ENCODE measurements at places on chromosomes 7 and 10.
A peak's percentile ranks its signal among the peaks of the same experiment; 100 is the strongest.

DNA sequence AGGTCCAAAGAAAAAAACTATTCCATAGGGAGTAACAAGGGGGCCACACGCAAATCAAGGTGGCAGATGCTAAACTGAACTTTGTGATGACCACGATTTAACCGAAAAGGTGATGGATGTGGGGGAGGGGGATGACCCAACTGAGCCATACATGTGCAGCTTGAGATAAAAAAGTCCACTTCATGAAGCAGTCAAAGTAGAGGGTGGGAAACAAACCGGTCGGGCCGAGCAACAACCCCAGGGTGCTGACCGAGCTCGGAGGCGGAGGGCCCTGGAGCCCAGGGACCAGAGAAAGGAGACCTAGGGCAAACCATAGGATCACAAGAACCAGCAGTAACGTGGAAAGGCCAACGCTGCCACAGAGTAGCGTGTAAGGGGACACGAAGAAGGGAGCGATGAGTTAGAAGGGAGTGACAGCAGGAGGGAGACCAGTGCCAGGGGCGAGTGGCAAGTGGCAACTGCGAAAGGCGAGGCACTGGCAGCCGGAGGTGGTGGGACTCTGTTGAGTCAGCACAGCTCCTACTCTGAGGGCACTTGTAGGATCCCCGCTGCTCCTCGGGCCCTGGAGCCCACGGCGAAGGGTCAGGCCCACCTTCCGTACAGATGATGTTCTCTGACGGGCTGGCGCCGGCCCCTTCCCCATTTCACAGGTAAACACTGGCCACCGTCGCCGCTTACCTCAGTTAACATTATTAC lies 540 bp downstream of the SNX13 start:
- DNase-seq = peak; percentile 50

DNA sequence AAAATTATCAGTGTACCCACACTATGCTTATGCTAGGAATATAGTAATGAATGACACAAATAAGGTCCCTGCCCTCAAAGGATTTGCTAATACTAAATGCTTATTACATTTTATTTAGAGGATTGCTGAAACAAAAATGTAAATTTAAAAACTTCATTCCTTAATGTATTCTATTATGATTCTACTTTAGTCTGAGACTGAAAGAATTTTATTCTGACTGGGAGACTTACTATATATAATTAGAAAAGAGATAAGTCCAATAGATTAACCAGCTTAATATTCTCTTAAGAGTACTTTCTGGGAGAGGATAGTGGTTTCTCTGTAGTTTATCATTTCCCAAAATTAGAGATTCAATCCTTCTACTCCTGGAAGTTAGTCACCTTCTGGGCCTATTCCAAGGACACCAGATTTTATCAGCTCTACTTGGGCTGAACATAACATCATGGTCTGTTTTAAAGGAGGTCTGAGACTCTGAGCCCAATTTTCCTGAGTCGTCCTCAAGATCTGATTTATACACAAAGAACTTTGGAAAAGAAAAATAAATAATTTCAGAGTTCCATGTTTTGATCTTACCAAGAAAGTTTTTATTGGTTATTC lies 41.1 kb downstream of the ASZ1 start:
- no peak for DNase-seq

DNA sequence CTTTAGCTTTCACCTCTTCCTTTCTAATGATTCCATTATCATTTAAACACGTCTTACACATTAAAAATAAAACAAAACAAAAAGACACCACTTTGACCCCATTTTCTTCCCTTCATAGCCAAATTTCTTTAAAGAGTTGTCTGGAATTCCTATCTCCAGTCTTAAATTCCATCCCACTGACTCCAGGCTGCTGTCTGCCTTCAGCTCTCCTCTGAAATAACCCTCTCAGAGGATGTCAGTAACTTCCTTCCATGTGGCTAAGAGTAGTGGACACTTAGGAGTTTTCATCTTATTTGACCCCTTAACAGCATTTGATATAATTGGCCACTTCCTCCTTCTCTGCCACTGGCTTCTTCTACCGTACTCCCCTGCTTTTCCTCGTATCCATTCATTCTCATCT lies 69.6 kb upstream of the MKX start:
- no peak for DNase-seq

DNA sequence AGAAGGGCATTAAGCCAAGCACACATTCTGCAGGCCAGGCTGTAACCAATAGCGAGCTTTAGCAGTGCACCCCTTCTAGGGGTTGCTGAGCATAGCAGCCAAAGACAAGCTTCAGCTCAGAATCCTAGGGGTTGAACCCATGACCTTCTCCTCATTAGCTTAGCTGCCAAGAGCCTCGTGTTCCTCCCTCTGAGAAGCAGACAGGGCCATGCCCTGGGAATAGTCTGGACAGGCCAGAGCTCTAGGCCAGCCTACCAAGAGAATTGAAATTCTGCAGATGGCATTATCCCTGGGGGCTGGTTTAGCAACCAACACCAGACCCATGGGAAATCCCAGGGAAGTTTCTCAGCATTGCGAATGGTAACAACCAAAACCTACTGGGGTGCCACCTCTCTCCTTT lies 77.2 kb downstream of the PLXNA4 start:
- no peak for DNase-seq

DNA sequence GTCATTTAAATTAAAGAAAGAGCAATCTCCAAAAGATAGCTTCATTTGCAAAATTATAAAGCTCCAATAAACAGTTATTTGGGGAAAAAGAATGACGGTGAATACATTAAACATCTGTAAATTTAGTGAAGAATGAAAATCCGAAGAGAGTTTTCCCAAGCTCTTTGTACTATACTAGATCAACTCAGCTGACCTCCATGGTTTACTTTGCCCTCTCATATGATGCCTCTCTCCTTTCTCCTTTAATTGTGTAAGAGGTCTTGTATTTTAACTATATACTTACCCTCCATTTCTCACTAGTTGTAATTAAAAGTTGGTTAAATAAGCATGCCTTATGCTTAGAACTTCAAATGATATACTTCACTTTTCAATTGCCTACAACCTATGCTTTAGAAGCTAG lies 125.8 kb downstream of the CACNA2D1 start:
- DNase-seq = no peak

- DNase-seq = no peak
Measured at GRCh38 chr7:151744656-151745638, 132.0 kb downstream of the PRKAG2 start.

DNA sequence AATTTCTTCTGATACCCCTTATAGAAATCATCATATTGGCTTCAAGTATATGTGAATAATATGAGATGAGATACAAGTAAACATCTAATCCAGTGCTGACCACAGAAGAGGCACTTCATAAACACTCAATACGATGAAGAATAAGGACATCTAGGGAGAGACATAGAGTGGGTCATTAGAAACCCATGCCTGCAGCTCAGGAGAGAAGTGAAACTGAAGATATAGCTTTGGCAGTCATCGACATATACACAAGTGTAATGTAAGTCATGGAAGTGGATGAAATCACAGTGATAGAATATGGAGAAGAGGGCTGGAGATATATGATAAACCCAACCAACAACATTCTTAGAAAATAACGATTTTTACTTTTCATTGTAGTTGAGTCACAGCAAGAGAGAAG lies 665.0 kb downstream of the PARD3 start:
- no peak for DNase-seq

DNA sequence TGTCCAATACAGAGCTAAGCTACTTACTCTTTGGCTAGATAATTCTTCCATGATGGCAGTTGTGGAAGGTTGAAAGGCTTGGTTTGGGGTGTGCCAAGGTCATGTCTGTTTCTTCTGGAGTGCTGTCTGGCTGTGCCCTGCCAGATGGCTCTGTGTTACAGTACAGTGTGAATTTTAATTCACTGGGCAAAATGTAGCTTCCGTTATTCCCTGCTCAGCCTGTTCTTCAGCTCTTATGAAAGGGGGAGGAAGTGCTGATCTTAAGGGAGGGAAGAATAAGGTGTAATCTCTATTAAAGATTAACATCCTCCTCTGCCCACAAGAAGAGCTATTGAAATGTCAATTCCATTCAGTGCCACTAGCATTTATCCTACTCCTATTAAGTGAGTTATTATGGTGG lies 52.2 kb downstream of the SND1 start:
- no peak for DNase-seq

DNA sequence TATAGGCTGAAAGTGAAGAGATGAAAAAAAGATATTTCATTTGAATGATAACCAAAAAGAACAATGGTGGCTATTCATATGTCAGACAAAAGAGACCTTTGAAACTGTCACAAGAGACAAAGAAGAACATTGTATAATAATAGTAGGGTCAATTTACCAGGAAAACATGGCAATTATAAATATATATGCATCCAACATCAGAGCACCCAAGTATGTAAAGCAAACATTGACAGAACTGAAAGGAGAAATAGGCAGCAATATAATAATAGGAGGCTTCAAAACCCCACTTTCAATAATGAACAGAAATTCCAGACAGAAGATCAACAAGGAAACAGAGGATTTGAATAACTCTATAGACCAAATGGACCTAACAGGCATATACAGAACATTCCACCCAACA lies 876.2 kb downstream of the GRID1 start:
- no peak for DNase-seq

- DNase-seq = no peak
Measured at GRCh38 chr7:14207138-14207537, 217.7 kb upstream of the ETV1 start.

DNA sequence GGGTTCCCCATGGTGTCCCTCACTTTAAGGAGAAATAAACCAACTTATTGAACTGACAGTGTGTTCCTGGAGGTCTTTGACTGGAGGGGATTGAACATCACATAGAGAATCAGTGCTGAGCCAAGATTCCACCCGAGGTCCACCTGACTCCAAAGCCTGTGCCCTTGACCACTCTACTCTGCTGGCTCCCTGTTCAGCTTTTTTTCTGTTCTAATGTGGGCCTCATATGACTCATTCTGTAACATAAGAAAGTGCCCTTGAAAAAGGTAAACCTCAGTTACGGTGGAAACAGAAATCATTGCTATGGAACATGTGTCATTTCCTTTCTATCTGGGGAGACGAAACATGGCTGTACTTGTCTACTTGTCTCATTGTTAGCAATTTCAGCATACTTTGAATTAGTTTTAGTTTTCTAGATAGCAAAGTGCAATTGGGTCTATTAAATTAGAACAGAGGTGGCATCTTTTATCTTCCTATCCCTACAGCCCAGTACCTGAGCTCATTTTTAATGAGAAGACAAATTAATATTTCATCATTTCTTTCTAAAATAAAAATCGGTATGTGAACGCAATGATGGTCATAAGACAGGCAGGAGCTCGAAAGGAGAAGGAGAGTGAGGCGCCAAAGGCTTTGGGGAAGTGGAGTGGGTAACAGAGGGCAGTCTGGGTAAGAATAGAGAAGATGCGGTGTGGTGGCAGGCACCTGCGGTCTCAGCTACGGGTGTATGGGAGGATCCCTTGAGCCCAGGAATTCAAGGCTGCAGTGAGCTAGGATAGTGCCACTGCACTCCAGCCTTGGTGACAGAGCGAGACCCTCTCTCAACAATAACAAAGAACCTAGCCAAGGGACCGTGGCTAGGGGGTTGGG lies 1.5 kb downstream of the GSDME start:
- DNase-seq = peak; percentile 77

DNA sequence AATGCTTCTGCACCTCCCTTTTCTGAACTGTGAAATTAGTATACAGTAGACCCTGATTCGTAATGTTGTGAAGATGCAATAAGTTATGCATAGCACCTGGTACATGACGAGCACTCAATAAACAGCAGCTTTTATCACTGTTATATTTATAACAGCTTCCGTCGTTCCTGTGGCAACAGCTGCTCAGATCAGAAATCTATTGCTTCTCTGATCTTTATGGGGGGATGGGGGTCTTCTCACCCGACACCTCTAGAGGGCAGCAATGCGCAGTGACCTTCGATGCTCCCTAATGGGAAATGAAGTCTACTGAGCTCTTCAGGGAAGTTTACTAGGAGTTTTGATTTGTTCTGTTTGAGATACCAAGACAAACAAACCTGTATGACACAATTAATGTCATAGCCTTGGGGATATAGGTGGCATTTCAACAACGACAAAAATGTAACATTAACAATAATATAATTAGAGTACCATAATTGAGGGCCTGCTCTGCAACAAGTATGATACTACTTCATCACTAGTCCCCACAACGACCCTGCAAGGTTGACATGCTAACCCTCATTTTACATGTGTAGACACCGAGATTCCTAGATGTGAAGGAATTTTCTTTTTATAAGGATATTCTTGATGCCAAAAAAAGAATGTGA lies 289.6 kb downstream of the SFMBT2 start:
- peak; percentile 75 for DNase-seq

GRCh38 chr7:6533893-6534495 lies 17.3 kb downstream of the GRID2IP start:
- DNase-seq = no peak

DNA sequence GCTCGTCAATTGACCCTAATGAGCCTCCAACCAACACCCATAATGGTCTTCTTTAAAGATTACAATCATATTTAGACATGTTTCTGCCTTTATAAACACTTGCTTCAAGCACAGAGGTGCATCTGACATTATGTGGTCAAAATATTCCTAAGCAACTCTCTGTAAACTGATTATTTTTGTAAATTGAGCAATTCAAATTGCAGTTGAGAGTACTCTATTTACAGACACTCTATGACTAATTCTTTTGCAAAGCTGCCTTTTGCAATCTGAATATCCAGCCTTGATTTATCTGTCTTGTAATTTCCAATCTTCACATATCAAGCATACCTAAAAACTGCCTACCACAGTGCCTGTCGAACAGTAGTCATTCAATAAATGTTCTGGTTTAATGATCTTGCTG lies 112.0 kb downstream of the PDE1C start:
- DNase-seq = no peak

- no peak for DNase-seq
Measured at GRCh38 chr7:25260862-25261494, 32.7 kb upstream of the NPVF start.

DNA sequence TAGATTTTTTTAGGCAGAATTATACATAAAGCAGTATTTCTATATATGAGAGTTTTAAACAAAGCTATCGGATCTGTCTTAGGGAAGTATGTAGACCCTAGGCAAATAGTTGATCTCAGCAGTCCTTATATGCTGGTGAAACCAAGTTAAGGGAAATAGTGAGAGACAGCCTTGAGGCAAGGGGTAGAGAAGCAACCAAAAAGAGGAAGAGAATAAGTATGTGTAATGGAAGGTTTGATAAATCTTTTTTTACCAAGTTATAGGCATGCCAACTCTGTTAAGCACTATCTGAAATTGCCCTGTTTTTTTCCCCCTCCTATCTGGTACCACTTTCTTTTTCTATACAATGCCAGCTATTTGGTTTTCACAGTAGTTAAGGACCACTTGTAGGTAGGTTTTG lies 19.9 kb downstream of the SPAG6 start:
- DNase-seq = no peak

GRCh38 chr7:5477723-5478531 lies 54.3 kb upstream of the TNRC18 start:
- no peak for DNase-seq

GRCh38 chr10:128642502-128642901 lies 516.3 kb upstream of the MKI67 start:
- DNase-seq = no peak

GRCh38 chr7:95470452-95470851 lies 15.3 kb upstream of the ASB4 start:
- DNase-seq = peak; percentile 52

DNA sequence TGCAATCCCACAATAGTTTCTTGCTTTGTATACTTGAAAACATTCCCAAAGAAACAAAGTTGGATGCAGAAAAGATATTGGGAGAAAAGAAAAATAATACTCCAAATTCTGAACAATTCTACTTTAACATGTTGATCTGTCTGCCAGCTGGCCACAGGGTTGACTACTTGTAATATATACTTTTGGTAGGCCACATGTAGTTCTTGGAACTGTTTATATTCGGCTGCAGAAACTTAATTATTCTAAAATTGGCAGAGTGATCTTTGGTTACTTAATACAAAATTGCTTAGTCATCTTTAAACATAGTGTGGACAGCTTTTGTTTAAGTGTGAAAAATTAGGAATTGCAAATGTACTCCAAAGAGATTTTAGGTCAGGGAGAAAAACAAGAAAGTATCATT lies 76.0 kb downstream of the CALD1 start:
- DNase-seq = no peak
